WTC11 (cell line): ENCODE measurements at places on chromosomes 11 and 22. TPM values are rescaled to one million over a fixed set of nuclear protein-coding genes. Genes with fewer than 3 reads are reported as not detected.

GRCh38 chr11:109383306-109383705 lies 38.7 kb upstream of the C11orf87 start:
- no peak overlapping the region for H3K4me3 ChIP-seq
- H3K36me3 ChIP-seq, result no peaks in the 10 kb centered on the region
- H3K4me1 ChIP-seq, result peaks cover 8% of the 10 kb centered on the region
- no peak for DNase-seq

DNA sequence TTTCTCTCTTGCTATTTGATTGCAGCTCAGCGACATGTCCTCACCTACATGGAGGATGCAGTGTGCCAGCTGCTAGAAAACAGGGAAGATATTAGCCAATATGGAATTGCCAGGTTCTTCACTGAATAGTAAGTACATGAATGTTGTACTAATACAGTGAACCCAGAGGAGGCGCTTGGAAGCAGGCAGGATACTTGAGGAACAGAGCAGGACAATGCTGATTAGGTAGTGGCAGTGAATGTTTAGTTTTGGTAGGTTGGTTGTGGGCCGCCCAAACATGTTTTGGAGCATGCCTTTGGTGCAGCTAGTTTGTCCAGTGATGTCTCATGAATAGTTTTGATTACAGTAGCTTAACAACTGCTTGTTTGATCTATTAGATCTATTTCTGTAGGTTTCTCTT lies 50.6 kb downstream of the CSTPP1 start:
- H3K4me3 ChIP-seq, result no peak overlapping the region
- H3K27me3 ChIP-seq, result no peaks in the 10 kb centered on the region
- H3K36me3 ChIP-seq, result peaks cover 14% of the 10 kb centered on the region
- DNase-seq, result no peak

GRCh38 chr11:12161137-12161536 lies 50.7 kb downstream of the MICAL2 start:
- DNase-seq, result no peak
- H3K4me3 ChIP-seq, result no peak overlapping the region

DNA sequence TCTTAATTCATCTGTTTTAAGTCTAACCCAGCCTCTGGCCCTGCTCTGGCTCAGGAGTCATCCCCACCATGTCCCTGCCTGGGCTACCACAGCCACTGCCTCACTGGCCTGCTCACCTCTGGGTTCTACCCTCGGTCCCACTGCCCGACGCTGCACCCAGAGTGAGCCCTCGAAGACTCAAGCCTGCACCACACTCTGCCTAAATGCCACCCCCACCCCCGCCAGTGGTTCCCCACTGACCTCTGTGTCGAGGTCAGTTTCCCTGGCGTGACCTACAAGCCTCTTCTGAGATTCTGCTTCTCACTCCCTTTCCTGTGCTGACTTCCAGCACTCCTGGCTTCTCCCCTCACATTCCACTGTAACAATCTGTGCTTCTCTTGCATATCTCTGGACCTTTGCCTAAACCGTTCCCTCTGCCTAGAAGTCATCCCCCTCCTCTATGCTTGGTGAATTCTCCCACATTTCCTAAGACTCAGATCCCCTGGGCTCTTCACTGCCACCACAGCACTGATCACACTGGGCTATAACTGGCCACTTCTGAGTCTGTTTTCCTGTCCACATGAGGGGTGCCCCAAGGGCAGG lies 12.5 kb upstream of the PDE2A start:
- no peaks in the 10 kb centered on the region for H3K27me3 ChIP-seq
- H3K4me1 ChIP-seq, result peaks cover under 1% of the 10 kb centered on the region
- DNase-seq, result no peak
- H3K36me3 ChIP-seq, result peaks cover 3% of the 10 kb centered on the region; the same call in 1 of the 2 replicates
- peak overlapping the region; percentile 35; the same call in 1 of the 2 replicates for H3K27ac ChIP-seq

DNA sequence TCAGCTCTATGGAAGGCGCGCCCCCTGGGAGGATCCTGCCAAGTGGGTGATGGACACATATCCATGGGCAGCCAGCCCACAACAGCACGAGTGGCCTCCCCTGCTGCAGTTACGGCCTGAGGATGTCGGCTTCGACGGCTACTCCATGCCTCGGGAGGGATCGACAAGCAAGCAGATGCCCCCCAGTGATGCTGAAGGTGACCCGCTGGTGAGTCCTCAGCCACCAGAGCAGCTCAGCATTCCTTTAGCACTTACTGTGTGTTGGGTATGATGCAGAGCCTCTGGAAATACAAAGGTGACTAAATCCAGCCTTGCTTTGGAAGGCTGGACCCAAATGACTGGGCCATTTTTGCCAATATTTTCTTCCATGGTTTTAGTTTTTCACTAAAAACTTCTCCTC lies 45.7 kb downstream of the DBX1 start:
- DNase-seq, result no peak
- H3K27me3 ChIP-seq, result no peaks in the 10 kb centered on the region
- no peaks in the 10 kb centered on the region; the same call in 1 of the 2 replicates for H3K4me1 ChIP-seq
- no peak overlapping the region for H3K27ac ChIP-seq
- no peak overlapping the region for H3K4me3 ChIP-seq

- peaks cover 10% of the 10 kb centered on the region for H3K36me3 ChIP-seq
- H3K27ac ChIP-seq, result peak overlapping the region; percentile 87
- H3K4me3 ChIP-seq, result no peak overlapping the region
- DNase-seq, result peak; percentile 40
- peaks cover 4% of the 10 kb centered on the region; the same call in 1 of the 2 replicates for H3K27me3 ChIP-seq
- peaks cover 19% of the 10 kb centered on the region for H3K4me1 ChIP-seq
Observed at GRCh38 chr11:5831196-5831829, 10.4 kb downstream of the OR52E6 start.

DNA sequence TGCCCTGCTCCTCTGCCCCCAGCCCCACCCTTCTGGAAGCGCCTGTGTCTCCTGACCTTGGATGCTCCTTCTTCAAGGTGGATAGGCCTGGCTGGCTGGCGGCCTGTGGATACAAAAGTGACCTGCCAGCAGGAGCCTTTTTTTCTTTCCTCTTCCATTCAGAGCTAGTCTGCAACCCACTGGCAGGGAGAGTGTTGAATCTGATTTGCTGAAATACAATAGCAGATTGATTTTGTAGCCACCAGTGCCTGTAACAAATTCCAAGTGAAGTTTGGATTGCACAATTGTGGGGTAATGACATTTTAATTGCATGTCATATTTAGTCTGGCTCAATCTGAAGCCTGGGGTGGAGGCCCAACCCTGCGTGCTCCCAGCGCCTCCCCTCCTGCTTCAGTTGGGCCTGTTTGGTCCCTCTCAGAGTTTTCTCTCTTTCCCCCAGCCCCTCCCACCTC lies 97.2 kb downstream of the GRIK4 start:
- no peaks in the 10 kb centered on the region for H3K36me3 ChIP-seq
- H3K4me3 ChIP-seq, result no peak overlapping the region
- no peak overlapping the region for H3K27ac ChIP-seq
- H3K27me3 ChIP-seq, result no peaks in the 10 kb centered on the region; the same call in none of the 2 replicates
- DNase-seq, result no peak
- H3K4me1 ChIP-seq, result peaks cover 60% of the 10 kb centered on the region

DNA sequence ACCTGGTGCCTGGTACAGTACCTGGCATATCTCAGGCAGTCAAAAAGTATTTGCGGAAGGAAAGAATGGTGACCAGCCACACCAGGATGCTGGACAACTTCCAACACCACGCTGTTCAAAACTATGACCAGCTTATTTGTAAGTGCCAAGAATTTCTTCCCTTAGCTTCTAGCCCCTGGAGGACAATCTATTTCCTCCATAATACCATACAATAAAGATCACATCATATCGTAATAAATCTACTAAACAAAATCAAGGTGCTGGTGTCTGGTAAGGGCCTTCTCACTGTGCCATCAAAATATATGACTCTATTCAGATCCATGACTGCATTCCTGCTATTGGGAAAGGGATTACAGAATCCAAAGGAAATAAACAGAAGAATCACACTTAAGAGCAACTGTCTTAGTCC lies 51.5 kb downstream of the ALG9 start:
- no peaks in the 10 kb centered on the region for H3K27me3 ChIP-seq
- no peak for DNase-seq
- H3K36me3 ChIP-seq, result no peaks in the 10 kb centered on the region
- no peak overlapping the region for H3K4me3 ChIP-seq
- H3K4me1 ChIP-seq, result peaks cover 27% of the 10 kb centered on the region

CBX7 gene
- 10.6 to 11.1 TPM (median 10.6 TPM) in 3 replicates for total RNA-seq

CCDC15 gene
- total RNA-seq, result 2.1 to 2.6 TPM (median 2.4 TPM) in 3 replicates

APLP2 gene
- total RNA-seq, result 340 to 353 TPM (median 345 TPM) in 3 replicates

IRAG1 gene
- total RNA-seq, result 2.8 to 5.2 TPM (median 3.9 TPM) in 3 replicates

OSBP2 gene
- 4.1 to 4.4 TPM (median 4.1 TPM) in 3 replicates for total RNA-seq

SLC22A25 gene
- total RNA-seq, result not detected in 3 replicates

ABTB2 gene
- 7.9 to 12.8 TPM (median 8.4 TPM) in 3 replicates for total RNA-seq

ANO1 gene
- 4.1 to 5.0 TPM (median 4.7 TPM) in 3 replicates for total RNA-seq
